AG08395 (cell line): ENCODE measurements at places on chromosomes 1 and 21.

DNA sequence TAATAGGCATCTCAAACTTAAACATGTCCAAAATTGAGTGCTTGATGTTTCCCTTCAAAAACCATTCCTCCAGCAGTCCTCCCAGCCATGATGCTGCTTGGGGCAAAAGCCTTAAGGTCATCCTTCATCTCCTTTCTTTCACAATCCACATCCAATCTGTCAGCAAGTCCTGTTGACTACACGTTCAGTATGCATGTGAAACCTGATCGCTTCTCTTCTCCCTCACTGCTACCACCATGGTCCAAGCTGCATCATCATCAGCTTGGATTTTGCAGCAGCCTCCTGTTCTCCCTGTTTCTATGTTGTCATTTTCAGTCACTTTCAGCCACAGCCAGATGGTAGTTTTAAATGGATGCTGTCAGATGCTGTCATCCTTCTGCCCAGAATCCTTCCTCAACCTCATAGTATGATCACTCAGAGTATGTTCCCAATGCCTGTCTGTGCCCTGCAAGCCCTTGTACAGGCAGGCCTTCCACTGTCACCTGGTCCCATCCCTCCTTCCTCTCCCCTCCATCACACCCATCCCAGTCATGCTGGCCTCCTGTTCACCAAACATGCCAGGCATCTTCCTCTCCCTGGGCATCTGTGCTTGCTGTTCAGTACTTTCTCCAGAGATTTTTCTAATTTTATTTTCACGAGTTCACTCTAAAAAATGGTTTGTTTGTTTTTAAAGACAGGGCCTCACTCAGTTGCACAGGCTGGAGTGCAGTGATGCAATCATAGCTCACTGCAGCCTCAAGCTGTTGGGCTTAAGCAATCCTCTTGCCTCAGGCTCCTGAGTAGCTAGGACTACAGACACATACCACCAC lies 66.0 kb downstream of the SYDE2 start:
- no peak for DNase-seq

- DNase-seq: no peak
Measured at GRCh38 chr1:24888061-24888970, 41.8 kb downstream of the RUNX3 start.

GRCh38 chr1:229122606-229123005 lies 148.3 kb upstream of the RAB4A start:
- no peak for DNase-seq

DNA sequence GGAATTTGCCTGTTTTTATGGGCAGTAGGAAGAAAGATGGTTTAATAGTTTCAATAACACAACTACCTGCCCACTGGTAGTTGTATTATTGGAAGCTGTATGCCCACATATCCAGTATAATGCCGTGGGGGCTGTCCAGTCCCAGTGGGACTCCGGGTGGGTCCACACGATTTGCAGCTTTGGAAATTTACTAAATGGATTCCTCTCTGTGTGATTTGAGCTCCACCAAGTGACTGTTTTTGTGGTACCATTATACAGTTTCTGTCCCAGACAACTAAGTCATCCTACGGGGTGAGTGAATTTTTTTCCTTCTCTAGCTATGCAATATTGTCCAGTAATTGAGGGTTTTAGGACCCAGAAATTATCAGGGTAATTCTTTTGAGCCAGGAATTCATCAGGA lies 86.8 kb downstream of the PLA2G4A start:
- no peak for DNase-seq

DNA sequence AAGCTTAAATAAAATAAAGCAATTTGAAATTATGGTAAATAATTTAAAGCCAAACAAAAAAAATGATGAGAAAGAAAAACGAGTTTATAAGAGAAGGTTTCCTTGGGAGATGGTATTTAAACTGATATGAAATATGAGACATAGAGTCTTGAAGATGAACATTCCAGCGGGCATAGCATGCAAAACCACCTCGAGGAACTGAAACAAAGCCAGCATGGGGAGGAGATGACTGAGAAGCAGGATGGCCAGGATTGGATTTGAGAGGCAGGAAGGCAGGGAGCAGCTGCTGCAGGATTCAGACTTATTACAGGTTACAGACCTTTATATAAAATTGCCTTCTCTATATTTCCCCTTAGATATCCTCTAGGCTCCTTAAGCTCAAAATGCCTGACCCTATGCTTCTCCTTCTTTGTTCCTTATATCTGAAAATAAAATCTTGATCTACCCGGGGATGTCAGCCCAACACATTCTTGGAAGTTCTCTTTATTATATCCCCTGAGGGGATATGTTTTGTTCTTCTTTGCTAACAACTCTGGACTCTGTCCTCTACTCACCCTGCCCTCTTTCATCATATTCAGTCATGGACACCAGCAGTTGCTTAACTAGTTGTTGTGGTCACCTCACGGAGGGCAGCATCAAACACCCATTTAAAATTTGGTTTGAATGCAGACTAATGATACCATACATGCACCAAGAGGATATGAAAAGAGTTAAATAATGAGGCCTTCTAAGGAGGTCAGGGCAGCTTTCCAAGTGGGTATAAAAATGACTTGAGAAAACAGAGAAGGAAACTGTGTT lies 719.1 kb upstream of the B3GALT2 start:
- DNase-seq: no peak

DNA sequence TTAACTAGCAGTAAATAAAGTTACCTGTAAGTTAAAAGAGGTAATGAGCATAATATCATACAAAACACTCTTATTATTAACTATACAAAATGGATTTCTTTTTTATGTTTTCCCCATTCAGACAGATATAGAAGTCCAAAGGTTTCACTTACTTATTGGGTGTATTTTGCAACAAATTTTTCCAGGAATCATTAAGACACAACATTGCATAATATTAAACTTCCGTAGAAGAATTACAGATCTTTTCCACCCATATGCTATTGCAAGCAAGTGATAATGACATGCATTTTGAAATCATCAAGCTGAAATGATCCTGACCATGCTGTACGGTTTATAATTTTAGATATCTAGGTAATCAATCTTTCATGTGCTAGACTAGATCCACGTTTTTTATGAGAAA lies 957.0 kb downstream of the NCAM2 start:
- DNase-seq: no peak

- DNase-seq: no peak
Measured at GRCh38 chr1:184647471-184647870, 107.2 kb downstream of the EDEM3 start.

GRCh38 chr1:227420147-227420546 lies 101.9 kb upstream of the CDC42BPA start:
- no peak for DNase-seq

DNA sequence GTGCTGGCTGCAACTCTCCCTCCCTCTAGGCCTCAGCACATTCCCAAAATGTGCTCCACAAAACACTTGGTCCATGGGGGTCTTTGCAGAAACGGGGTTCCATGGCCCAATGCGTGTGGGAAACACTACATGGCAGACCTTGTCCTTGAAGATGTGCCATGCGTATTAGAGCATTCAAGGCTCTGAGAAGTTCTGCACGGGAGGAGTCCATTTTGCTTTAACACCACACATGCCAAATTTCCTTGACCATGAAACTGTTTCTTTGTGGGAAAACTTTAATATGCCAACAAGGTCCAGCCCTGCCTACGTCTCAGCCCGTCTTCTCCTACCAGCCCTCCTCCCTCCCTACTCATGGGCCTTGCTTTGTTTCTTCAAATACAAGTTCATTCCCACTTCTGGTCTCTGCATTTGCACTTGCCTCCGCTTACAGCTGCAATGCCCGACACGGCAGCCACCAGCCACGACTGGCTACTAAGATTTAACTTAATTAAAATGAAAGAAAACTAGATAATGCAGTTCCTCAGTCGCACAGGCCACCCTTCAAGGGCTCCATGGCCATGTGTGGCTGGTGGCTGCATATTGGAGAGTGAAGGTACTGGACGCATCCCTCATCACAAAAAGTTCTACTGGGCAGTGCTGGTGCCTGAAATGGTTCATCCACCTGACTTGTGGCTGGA lies 19.2 kb upstream of the TAS1R2 start:
- DNase-seq: no peak

DNA sequence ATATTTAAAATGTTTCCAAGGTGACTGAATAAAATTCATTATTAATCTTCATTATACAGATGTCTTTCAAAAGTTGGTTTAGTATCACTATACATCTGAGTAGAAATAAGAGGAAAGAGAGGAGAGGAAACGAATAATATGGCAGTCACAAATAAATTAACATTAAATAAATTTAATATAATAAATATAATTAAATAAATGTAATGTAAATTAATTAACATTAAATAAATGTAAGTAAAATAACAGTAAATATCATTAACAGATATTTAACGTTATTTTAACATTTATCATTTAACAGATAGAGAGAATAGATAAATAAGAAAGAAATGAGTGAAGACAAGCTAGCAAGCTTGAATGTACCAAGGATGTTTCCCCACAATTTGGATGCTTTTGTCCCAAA lies 592.7 kb downstream of the NEGR1 start:
- no peak for DNase-seq

DNA sequence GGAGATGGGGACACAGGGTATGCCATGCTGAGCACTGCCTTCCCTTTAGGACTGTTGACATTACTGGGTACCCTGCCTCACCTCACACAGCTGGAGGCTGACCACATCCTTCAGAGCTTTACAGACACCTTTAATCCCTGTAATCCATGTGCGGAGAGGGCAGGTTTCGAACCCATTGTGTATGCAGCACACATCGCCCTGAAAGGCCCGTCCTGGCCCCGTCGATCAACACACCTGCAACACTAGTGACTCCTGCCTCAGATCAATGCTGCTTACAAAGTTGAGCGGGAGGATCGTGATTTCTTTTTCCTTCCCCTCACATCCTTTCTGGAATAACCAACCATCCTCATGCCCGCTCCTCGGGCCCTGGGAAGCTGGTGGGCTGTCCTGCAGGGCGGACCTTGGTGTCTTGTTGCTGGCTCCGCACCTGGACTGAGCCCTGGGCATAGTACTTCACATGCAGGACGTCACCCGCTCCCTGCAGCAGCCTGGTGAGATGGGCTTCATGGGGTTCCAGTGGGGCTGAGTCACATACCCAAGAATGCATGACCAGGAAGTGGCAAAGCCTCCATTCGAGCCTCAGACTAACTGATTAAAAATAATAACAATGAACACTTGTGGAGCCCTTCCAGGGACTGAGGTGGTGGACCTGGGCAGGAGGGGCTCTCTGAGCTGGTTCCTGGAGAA lies 403.6 kb downstream of the PTPRU start:
- peak; percentile 68 for DNase-seq

DNA sequence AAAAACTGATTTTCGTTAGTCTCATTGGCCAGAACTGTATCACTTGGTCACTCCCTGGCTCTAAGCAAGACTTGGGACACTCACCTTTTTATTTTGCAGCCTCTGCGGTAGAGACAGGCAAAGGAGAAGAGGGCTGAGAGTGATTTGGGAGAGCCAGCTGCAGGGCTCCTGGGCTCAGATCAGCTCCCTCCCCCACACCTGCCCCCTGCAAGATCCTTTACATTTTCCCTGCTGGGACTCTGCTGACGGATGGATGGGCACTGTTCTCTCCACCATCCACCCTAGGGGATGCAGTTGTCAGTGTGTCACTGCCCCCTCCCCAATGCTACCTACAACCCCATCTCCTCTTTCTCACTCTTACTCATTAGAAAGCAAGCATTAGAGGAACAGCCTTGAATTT lies 301.1 kb upstream of the KAZN start:
- DNase-seq: no peak

DNA sequence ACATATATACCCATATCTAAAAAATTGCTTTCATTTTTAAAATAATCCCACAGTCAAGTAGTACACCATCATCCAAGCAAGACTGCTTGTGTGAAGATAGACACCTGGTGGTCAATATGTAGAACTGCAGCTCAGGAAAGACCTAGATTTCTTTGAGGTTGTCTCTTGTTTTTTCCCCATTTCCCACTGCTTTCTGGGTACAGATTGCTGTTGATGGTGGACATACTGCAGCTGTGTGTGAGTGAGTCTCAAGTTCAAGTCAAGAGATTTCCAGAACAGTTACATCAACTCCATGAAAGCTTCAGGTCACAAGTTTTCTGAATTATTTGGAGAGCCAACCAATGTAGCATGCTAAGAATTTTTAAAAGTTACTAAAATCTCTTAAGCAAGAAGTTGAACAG lies 306.4 kb downstream of the DUSP10 start:
- peak; percentile 48 for DNase-seq

- DNase-seq: no peak
Measured at GRCh38 chr1:233359431-233359830, 31.9 kb downstream of the MAP3K21 start.

GRCh38 chr1:212450331-212450881 lies 17.7 kb downstream of the NENF start:
- DNase-seq: no peak

DNA sequence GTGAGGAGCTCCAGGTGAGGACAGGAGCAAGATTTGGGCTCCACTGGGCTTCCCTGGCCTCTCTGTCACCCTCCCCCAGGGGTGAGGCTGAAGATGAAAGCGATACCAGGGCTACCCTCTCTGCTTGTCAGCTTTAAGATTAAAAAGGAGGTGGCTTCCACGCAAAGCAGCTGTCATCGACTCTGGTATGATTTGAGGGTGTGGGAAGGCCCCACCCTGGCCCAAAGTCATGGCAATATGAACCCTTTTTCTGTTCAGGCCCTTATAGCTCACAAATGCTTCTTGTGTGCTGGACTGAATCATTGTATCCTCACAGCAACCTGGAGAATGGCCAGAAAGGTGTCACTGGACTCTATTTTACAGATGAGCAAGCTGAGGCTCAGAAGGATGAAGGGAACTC lies 41.6 kb downstream of the NUAK2 start:
- DNase-seq: no peak

DNA sequence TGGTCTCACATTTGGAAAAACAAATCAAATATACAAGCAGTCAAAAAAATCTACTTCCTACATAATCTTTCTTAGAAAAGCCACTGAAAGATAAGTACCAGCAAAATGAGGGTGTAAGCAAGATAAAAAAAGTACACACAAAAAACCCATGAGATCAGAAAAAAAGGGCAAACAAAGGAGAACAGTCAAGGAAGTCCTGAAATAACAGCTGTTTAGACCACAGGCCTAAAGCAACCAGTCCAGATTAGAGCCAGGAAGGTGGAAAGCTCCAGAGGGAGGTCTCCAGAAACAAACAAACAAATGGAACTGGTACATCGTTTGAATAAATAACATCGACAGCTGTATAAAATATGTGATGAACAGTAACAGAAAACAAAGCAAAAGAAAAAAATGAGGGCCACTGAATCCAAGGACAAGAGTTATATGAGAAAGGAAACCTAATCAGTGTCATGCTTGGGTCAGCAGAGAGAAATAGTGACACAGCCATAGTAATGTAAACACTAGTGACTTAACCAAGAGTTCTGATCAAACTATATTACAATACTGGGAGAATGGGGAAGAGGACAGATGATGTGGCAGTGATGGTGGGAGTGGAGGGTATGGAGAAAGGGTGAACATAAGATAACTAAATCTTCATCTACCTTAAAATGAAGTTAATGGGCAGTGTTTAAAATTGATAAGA lies 67.5 kb downstream of the NVL start:
- DNase-seq: no peak

GRCh38 chr1:118871582-118872171 lies 116.5 kb downstream of the TBX15 start:
- DNase-seq: no peak

DNA sequence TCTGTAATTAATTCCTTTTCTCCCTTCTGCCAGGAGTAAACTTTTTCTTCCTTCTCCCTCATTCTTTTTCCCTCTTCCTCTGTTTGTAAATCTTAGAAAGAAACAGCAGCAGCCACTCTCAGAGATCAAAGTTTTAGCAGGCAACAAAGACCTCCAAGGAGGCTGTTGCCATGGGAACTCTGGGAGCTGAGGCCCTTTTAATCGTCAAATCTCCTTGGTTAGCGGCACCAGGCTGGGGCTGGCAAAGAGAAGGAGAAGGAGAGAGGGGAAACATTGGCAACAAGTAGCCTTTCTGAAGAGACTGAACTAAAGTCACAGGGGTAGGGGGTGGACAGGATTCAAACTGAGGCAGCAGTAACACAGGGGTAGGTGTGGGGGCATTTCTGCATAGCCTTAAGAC lies 25.2 kb downstream of the ILDR2 start:
- no peak for DNase-seq
